Caudate nucleus (tissue), 63 donors: ENCODE measurements at places on chromosomes 1 and 21.

- no peak for DNase-seq
Observed at GRCh38 chr1:11913291-11913690, 12.9 kb downstream of the KIAA2013 start.

DNA sequence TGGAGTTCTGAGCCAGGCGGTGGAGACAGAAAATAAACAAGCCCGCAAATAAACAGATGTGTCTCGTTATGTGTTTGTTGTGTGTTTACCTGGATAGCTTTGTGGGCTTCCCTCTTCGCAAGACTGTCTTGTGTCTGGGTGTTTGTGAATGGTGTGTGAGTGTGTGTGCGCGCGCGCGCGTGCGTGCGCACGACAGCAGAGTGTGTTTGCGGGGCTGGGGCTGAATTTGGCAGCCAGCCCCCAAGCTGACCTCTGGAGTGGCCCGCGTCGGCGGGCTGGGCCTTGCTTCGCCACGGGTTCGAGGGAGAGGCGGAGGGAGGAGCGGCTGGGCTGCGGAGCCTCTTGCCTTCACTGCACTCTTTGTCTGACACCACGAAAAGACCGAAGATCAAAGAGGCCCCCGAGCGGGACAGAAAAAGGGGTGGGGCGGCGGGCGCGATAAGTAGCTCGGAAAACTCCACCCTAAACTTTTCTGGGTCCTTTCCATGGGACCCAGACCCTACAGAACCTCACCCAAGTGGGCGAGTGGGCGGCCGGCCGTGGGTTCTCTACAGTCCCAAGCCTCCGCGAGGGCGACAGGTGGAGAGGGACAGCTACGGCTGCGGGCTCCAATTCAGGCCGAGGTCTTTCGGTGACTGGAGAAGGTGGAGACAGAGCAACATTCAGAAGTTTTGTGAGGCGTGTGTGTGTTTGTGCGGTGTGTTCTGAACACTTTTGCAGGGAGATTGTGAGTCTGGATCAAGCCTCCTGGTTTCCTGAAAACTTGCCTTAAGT is 14.5 kb downstream of the PAX7 start:
- DNase-seq: no peak

- no peak for DNase-seq
Observed at GRCh38 chr21:39055167-39055767, 128.0 kb downstream of the PSMG1 start.

GRCh38 chr1:67732750-67733151 is 47.8 kb downstream of the GADD45A start:
- no peak for DNase-seq

- DNase-seq: no peak
Observed at GRCh38 chr1:118841521-118841920, 146.6 kb downstream of the TBX15 start.

DNA sequence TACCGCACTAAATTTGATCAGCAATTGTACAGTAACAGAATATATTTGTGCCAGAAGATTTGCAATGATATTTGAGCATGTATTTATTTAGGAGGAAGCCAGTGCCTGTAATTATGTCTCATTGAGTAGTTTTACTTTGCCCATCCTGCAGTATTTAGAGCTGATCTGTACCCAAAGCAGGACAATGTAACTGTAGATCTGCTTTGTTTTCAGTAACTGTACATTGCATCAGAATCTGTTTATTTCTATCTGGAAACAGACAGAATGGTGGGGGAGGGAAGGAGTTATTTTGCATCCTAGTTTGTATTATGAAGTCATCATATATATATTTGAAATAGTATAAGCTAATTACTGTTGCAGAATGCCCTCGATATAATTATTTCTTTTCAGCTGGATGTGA is 36.2 kb upstream of the LRRC8C start:
- no peak for DNase-seq

DNA sequence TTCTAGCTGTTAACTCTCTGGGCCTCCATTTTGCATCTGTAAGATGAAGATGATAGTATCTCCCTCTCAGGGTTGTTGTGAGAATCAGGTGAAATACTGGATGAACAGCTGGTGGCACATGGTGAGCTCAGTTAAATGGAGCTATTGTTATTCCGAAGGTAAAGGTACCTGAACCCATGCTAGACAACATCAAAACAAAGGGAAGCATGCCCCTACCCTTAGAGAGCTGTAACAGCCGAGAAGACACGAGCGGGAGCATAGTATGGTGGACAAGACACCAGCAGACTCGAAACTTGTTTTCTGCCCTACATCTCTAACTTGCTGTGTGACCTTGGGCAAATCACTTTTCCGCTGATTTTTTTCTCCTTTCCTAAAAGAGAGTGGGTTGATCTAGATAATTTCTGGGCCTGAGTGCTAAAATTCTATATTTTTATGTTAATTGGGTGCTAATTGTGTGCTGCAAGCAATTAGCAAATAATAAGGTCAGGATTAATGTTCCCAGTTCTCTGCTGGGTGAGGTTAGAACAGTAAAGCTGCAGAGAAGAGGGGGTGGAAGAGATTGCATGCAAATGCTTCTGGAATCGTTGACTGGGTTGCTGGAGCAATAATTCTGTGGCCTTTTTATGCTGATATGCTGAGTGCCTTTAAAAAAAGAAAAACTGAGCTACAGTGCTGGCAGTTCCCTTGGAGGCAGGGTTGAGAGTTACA is 10.8 kb downstream of the TMEM200B start:
- no peak for DNase-seq

GRCh38 chr1:28246427-28246832 is 10.5 kb downstream of the ATP5IF1 start:
- DNase-seq: no peak

DNA sequence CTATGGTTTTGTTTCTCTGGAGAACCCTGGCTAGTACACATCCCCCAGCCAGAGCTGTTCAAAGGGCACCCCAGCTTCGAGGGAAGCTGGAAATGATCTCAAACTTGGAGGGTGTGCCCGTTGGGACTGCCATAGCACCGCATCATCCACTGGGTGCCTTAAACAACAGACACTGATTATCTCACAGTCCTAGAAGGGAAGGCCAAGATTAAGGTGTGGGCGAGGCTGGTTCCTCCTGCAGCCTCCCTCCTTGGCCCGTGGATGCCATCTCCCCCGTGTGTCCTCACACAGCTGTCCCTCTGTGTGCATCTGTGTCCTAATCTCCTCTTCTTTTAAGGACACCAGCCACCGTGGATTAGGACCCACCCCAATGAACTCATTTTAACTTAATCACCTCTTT is 4.2 kb upstream of the IBA57 start:
- DNase-seq: no peak

DNA sequence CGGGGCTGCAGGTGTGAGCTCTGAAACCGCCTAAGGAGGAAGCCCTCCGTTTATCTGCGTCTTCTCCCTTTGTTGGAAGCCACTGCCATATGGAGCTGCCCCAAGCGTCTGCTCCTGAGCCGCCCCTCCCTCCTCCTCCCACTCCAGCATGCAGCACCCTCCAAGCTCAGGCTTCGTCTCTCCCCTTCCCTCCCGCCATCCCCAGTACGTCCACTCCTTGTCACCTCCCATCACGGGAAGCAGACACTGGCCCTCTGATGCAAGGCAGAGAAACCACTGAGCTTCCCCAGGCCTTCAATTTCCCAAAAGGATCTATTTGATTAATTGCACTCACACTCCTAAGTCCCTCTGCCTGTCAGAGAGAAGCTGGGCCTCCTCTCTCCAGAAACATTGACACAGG is 52.5 kb downstream of the NFASC start:
- no peak for DNase-seq

DNA sequence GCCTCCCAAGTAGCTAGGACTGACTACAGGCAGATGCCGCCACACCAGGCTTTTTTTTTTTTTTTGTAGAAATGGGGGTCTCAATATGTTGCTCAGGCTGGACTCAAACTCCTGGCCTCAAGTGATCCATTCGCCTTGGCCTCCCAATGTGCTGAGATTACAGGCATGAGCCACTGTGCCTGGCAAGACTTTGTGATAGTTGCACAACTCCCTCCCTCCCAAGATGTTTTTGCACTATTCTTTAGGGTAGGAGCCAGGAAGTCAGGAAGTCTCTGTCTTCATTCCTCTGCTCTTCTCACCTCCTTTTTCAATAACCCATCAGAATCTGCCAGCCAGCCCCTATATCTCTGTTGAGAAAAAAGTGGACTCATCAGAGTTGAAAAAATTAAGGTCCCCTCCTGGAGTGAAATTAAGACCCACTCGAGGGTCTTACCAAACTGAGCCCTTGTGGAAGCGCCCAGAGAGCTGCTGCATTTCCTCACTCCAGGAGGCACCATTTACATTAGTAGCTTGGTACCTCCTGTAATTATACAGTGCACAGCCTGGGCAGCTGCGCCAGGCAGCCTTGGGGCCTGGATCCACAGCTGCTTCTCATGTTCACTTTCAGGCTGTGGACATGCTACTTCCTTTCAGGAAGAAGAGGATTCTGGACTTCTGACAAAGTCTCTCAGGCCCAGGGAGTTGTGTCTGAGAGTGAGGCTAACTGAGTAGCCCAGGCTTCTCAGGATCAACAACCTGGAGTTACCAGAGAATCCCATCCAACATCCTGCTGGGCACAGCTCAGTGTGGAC is 24.0 kb downstream of the TCEA3 start:
- DNase-seq: no peak

DNA sequence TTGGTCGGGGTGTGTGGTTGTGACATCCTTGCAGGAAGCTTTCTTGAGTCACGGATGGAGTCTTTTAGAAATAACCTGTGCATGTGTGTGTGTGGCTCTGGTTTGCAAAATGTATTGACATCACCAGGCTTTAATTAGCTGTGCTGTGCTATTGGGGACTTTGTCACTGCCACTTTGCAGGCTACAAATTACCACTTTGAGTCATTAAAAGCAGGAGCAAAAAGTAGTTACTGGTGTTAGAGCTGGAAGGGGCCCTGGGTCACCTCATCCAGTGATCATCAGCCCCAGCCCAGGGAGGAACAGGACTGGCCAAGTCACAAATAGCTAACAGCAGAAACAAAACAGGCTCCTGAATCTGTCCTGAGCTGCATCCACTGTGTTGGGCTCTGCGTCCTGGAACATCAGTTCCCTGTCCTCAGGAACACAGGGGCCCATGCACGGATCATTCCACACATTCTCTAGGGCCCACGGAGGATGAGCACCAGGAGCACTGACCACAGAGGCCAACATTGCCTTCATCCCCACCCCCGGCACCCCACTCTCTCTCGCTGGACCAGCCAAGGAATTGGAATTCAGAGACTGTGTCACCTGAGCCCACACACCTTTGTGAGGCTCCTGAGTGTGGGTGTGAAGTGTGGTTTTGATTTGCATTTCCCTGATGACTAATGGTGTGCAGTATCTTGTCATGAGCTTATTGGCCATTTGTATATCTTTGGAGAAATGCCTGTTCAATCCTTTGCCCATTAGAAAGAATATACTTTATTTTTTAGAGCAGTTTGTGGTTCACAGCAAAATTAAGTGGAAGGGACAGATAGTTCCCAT is 280.1 kb upstream of the C1orf174 start:
- DNase-seq: no peak

GRCh38 chr1:30588311-30589073 is 134.9 kb downstream of the MATN1 start:
- DNase-seq: no peak

GRCh38 chr1:2518528-2518927 is 7.9 kb downstream of the PANK4 start:
- no peak for DNase-seq

DNA sequence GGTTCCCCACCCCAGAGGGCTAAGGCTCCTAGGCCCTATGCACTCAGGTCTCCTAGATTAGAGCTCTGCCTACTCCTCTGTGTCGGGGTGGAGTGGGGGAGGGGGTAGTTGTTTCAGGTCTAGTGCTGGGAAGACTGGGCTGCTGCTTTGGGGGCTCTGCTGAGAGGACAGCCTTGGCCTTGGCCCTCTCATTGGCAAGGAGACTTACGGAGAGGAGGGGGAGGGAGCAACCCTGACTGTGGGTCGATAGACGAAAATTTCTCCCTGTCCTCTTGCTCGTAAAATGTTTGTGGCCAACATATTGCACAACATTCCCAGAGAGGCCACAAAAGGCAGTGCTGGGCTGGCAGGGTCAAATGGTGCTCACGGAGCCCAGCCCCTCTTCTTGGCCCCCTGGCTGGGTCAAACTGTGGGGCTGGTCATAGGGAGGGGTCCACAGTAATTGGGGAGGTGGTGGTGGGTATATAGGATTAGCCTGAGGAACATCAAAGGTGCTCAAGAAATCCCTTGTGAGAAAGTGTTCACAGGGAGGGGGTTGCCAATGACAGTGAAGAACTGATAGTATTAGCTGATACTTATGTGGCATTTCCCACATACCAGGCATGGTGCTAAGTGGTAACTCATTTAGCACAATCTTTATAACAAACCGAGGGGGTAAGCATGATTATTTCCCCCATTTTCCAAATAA is 8.5 kb upstream of the DMBX1 start:
- DNase-seq: no peak

DNA sequence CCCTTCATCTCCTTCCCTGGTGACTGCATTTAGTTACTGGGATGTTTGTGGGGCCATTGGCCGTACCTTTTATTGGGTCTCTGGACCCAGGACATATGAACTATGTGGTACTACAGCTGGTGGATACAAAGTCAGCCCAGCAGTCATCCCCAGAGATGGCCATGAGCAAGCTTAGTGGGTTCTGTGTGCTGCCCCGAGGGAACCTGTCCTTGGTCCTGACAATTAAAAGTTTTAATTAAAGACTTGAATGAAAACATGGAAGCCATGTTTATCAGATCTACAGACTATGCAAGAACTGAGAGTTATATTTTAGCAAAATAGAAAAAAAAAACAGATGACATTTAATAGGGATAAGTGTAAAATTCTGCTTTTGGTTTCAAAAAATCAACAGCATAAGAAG is 2.8 kb upstream of the NES start:
- DNase-seq: no peak
